ENCODE measurements at places on chromosomes 5 and 9.

GRCh38 chr9:33147416-33148169 lies 19.5 kb downstream of the B4GALT1 start:
- DNase-seq, result no peak

GRCh38 chr9:124291801-124292396 lies 34.1 kb downstream of the NEK6 start:
- peak; percentile 97 for DNase-seq

DNA sequence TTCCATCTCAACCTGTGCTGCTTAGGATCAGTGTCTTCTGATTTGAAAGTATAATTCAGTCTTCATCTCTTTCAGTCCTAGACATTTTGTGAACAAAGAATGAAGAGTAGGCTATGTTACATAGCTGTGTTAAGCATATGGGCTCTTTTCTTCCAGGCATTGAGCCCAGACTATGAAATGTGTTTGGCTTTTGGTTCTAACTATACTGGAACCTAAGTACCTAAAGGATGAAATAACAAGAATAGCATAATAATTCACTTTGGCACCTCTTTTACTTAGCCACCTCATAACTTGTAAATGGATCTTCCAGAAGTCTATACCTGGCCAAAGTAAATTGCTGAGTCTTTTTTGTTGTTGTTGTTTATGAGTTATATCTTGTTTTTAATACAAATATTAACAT lies 71.4 kb downstream of the SLF1 start:
- no peak for DNase-seq

DNA sequence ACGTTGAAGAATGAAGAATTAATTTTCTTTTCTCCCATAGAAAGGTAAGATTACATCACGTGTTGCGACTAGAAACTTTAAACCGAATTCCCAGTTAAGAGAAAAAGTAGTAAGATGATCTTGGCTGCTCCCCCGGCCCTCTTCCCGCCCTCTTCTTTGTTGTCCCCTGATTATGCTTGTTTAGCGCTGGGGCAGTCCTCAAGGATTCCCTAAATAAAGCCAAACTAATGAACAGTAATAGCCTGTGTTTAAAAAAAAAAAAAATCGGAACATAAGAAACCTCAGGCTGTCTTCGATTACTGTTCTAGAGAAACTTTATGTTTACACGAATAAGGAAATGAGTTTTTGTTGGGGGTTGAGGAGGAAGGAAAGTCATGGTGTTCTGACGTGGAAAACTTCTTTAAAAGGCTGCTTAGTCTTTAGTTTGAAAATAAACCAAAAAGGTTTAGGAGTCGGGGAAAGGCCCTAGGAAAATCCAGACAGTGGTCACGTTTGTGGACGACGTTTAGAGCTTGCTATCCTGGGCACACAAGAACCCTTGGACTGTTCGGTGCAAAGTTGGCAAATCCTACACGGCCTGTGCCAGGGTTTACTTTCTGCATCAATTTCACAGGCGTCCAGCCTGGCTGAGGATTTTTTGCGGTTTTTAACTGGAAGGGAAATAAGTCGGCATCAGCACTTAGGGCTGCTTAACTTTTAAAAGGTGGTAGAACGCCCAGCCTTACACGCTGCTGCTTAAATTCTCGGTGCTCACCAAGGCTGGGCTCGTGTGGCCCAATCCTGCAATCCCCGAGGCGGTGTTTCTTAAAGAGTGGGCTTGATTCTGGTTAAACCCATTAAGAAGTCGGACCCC lies 1.1 kb upstream of the MAT2B start:
- peak; percentile 64 for DNase-seq

GRCh38 chr5:34042321-34042720 lies 692 bp downstream of the C1QTNF3 start:
- DNase-seq, result no peak

DNA sequence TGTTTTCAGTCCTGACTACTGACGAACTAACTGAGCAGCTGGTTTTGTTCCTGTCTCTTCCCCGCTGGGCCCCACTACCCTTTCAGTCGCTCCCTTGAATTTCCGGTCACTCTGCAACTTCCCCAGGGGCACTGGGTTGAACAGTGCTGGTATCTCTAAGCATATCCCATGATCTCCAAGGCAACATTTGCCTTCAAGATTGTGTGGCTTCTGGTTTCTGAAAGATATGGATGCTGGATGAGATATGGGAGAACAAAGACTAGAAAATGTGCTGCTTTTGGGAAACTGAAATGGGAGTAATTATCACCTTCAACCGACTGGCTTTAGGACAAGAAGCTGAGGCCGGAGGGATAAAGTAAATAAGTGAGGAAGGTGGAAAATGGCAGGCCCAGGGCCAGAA lies 258.2 kb upstream of the PIK3R1 start:
- no peak for DNase-seq

- DNase-seq, result no peak
Observed at GRCh38 chr5:112697322-112697721, 40.4 kb upstream of the APC start.

GRCh38 chr5:107589520-107590193 lies 81.1 kb downstream of the EFNA5 start:
- no peak for DNase-seq

GRCh38 chr5:151259931-151260330 lies 6.9 kb downstream of the GM2A start:
- no peak for DNase-seq

DNA sequence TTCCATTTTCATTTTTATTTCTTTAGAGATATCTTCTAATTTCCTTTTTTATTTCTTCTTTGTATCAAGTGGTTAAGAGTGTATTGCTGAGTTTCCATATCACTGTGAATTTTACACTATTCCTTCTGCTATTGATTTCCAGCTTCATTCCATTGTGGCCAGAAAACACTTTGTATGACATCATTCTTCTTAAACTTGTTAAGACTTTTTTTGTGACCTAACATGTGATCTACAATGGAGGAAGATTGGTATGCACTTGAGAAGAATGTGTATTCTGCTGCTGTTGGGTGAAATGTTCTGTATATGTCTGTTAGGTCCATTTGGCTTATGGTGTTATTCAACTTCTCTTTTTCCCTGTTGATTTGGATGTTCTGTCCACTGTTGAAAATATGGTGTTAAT lies 274.2 kb upstream of the PUM3 start:
- DNase-seq, result no peak

DNA sequence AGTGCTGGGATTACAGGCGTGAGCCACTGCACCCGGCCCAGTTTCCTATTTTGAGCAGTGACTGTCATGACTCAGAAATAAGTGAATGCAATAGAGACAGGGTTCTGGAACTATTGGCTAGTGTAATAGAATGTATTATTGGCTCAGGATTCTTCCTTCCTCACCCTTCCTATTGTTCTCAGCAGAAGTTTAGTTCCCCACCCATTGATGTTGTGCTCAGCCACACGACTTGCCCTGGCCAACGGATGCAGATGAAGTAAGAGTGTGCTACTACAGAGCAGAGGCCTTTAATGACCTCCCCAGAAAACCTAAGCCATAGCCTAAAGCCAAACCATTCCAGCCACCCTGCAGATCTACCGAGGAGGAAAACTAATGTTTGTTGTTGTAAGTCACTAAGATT lies 287.9 kb downstream of the AGTPBP1 start:
- DNase-seq, result no peak

DNA sequence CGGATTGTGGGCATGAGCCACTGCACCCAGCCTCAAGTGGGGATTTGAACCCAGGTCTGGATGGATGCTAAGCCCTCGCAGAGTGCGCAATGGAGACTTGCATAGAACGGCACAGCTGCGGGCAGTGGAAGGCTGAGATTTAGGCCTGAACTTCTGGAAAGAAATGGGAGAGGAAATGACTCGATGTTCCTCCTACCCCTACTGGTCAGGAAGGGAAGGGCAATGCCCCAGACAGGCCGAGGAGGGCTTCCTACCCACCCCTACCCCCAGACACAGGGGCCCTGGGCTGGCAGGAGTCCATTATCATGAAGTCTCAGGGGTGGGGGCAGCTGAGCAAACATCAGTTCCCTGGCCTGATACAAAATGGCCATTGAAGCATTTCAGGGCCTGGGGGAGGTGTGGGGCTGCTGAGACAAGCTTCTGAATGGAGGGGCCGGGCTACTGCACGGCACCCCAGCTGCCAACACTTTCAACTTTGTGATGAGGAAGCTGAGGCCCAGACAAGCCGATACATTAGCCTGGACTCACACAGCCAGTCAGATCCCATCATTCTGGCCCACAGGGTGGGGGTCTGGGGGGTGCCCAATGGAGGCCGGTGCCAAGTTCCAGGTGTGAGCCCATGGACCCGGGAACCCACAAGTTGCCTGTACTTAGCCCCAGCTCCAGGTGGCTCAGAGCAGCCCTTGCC lies 13.5 kb upstream of the WDR38 start:
- no peak for DNase-seq

DNA sequence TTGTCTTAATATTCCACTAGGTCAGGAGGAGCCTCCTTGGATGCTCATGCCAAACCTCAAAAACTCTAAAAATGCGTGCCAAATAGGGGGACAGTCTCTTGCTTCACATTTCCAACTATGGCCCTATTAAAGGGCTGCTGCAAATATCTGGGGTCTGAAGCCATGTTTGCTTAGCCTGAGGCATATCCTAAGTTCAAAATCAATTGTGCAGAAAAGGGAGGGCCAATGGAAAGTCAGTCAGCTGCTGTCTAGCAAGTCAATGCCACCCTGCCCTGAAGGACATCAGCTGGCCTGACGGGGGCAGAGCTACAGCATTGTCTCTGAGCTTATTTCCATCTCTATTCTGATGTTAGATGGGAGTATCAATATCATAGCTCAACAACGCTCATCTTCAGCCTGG lies 93.6 kb downstream of the SH3TC2 start:
- DNase-seq, result no peak

- no peak for DNase-seq
Observed at GRCh38 chr5:137831526-137831925, 36.1 kb upstream of the MYOT start.

- DNase-seq, result no peak
Observed at GRCh38 chr5:82470185-82470994, 192.2 kb upstream of the RPS23 start.

- DNase-seq, result no peak
Observed at GRCh38 chr9:120561709-120562108, 18.3 kb downstream of the CDK5RAP2 start.

- no peak for DNase-seq
Observed at GRCh38 chr5:159695741-159696294, 220.5 kb upstream of the ADRA1B start.

DNA sequence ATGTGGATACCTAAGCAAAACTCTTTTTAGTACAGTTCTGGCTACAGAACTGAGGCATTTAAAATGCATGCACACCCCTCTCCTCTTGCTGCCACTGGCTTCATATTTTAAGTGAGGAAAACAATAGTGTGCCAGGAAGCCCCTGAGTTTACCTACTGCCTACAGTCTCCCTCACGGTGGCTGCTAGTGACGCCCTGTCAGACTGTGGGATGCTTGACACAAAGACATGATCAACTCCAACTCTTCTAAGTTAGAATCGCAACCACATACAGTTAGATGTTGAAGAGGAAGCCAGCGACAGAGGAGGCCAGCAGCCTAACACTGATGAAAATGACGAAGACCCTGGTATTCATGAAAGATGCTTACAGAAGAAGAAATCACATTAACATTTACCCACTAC lies 1.3 kb downstream of the SEC16A start:
- DNase-seq, result no peak

DNA sequence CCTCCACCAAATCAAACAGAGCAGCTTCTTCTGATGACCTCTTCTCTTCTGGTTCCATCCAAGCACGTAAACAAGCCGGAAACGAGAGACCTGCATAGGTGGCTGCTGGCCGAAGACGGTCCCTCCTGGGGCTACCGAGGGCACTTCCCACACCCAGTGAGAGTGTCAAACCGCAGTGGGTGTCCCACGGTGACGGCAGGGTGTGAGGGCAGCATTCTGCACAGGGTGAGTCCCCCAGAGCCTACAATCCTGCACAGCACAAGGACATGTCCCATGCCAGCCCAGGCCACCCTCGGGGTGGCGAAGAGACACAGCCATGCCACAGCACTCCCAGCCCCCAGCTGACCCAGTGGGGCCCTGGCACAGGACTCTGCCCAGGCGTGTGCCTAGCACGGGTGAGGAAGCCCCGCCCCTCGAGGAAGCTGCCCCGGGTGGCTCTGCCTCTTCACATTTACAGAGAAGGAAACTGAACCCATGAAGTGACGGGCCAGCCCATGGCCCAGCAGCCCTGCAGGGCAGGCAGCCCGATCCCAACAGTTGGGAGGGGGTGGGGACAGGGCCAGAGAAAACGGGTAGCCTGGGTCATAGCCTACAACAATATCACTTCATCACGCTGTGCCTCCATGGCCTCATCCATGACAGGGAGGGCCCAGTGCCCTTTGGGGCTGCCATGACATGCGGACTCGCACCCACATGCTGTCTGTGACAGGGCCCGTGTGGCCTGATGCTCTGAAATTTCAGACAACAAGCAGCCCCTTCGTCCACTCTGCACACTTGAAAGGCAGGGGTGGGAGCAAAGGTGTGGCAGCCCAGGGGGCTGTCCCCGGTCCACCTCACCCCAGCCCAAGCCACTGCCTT lies 43.2 kb downstream of the SEMA4D start:
- no peak for DNase-seq

- DNase-seq, result no peak
Observed at GRCh38 chr5:74390306-74390637, 250.3 kb downstream of the ENC1 start.

DNA sequence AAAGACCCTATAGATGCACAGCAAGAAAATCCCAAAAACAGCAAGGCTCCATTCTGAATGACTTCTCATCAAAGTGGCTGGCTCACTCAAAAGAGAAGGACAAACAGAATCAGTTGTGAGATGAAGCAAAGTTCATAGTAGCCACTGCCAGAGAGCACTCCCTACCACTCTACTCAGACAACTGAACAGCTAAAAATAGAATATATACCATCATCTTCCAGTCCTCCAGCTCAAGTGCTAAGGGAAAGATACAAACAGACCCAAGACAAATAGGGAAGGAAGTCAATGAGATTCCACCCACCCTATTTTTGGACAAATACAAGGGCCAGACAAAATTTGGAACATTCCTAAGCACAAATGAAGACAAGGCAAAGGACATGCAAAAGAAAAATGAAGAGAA lies 20.6 kb downstream of the GNAQ start:
- peak; percentile 52 for DNase-seq

DNA sequence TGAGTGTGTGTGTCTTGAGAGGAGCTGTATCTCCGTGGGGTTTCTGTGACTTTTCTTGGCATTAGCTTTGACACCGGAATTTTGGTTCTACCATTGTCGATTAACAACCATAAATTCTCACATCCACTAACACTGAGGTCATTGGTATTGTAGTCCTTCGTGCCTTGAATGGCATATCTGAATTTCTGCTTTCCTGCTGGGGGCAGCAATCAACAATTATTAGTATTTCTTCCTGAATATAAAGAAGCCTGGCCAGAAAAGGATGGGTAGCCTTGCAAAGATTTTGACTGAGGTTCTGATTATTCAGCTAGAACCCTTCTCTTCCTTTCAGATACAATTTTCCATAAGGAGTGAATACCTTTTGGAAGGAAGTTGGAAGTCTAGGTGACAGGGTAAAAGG lies 33.5 kb upstream of the SHOC1 start:
- no peak for DNase-seq

DNA sequence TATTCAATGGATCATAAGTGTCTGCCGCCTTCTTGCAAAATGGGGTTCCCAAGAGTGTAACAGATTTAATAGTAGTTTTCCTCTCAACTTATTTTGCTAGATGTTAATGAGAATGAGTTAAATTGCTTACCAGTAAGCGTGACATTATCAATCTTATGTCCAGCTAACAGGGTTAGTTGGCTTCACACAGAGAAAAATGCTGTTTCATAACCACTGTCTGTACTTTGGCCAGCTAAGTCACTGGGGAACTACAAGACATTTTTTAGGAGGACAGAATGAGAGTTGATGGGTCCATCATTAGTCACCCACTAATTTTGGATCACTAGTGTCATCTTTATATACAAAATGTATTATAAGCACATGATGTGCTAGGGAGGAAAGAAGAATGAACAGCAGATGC lies 1.4 kb downstream of the CDC37L1 start:
- DNase-seq, result no peak

- no peak for DNase-seq
Observed at GRCh38 chr5:145562931-145563330, 272.2 kb downstream of the PRELID2 start.

Measured in Kasumi-1 (cell line).